ENCODE measurements at places on chromosomes 2 and 18.

- no peak for DNase-seq
These were observed 85.3 kb upstream of the ZNF397 start for GRCh38 chr18:35155398-35156117.

DNA sequence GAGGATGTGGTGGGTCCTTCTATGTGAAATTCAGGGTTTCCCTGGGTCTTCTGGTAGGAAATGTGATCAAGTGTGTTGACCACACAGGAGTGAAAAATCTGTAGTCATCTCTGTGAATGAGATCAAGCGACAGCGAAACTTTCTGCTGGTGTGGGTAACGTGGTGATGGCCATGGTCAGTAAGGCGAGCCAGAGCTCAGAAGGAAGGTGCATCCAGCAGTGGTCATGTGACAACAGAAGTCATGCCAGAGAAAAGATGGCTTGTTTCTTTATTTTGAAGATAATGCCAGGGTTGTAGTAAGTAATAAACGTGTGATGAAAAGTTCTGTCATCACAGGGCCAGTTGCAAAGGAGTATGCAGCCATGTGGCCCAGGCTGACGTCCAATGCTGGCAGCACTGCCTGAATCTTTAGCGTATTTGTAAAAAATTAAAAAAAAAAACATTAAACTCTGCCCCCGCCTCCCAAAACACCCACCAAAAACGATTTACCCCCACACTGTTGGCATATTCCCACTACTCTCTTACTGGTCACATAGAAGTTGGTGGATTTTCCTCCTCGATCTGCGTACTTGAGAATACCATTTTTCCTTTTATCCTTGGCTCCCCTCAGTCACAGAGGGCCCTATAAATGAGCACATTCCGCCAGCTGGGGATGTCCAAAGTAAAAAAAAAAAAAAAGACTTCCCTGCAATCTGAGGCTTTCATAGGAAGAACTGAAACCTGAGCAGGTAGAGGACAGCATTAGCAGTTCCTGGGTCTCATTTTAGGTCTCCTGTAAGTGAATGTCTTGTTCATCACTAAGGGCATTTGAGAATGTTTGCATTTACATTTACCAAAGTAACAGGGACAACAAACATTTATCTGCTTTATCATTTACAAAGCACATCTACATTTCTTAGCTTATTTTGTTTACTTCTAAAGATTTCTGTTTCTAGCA is 70.6 kb downstream of the SLC4A3 start:
- no peak for DNase-seq

GRCh38 chr18:71598374-71598773 is 945.8 kb downstream of the CBLN2 start:
- no peak for DNase-seq

DNA sequence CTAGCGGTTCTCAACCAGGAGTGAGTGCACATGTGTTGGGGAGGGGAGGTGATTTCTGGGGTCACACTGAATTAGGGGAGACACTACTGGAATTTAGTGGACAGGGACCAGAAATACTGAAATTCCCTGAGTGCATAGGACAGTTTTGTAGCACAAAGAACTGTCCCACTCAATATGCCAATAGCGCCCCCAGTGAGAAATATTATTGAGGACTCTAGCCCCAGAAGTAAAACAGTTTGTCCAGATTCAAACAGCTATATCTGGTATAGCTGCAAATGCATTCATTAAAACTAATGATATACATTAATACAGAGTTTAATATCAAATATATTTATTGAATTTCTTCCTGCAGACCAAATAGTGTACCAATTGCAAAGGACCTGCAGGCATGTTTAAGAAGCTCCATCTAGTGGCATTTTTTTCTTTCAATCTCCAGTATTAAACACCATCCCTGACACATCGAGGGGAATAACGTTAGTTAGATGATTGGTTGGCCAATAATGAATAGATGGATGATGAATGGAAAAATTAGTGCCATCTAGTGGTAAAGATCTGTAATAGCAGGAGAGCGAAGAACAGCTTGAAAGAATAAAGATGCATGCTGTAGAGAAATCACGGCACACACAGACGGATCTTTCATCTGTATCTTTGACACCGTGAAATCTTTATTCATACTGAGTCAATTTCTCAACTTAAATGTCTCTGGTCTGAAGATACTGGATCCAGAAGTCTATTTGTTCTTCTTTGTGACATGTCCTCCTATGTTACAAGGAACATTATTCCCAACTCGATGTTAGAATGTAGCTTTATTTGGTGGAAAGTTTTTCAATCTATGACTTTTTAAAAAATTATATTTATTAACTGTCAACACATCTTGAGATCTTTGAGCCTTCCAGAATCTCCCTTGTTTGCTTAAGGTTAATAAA is 62.5 kb downstream of the DHRS9 start:
- peak; percentile 78 for DNase-seq

DNA sequence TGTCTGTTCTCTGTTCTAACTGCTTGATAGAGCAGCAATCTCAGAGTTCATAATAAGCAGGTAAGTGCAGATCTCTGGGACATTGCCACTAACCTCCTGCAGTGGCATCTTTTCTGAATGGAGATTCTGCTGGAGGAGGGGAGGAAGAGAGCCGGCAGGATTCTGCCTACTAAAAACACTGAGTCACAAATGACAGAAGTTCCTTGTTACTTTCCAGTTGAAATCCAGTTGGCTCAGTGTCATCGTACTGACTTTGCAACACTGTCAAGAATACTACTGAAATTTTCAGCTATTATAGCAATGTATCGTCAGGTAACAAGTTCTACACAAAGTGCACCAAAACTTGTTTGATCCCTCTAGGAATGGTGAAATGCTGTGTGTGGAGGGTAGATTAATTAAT is 79.6 kb upstream of the ST6GAL2 start:
- DNase-seq, result no peak

DNA sequence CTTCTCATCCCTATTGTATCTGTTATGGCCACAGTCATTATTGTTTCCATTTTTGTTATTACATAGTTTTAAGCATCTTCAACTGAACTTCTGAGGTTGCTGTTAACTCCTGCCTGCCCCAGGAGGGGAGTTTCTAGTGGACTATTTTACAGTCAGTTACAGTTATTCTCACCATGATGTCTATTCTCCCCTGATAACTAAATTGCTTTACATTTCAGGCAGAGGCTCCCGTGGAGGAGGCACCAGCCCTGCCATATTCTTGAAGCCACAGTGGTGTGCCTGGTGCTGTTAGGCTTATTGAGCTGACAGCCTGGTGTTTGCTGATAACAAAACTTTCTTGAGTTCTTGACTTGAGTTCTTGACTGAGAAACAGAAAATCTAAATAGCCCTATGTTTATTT is 256.4 kb downstream of the TFCP2L1 start:
- no peak for DNase-seq

- peak; percentile 39 for DNase-seq
These were observed 33.7 kb upstream of the APCDD1 start for GRCh38 chr18:10420561-10421352.

DNA sequence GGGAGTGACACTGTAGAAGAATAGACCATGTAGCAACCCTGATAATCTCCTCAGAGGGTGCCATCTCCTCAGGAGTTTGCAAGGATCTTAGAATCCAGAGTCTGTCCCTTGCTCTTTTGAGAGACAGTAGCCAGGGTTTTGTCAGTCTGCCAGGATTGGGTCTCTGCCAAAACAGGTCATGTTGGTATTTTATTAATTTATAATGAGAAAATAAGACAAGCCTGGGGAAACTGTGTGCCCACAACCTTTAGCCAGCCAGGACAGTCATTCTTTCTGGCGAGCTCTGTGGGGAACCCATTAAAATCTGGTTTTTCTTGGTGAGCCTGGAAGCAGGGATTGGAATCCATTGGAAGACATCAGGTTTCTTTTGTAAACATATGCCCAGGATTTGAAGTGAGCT is 78.6 kb downstream of the PTPRM start:
- DNase-seq, result no peak

DNA sequence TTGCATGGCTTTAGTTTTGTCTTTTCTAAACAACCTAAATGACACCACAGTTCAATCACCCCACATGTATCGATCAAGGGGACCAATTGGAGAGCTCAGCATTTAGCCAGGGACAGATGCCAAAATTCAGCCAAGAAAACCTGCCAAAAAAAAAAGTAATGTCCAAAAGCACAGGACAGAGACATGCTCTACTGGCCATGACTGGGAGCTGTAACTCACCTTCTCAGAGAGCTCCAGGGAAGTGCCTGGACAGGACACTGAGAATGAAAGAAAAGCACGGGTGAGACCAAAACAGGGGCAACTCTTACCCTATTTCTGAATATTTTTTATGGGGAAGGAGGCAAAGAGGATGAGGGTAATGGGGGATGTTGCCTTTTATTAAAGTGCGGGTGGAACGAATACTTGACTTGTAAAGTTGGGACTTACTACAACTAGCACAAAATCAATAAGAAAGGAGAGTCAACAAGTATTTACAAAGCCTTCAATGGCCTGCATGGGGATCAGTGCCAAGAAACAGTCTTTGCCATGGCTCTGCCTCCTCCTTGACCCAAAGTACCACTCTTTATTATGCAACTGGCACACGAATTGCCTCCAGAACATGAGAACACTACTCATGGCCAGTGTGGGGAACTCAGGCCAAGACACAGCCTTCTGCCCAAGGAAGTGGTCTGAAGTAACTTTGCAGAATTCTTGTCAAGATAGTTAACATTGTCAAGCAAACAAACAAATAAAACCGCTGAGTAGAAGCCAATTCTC is 72.9 kb upstream of the HK2 start:
- DNase-seq, result no peak

DNA sequence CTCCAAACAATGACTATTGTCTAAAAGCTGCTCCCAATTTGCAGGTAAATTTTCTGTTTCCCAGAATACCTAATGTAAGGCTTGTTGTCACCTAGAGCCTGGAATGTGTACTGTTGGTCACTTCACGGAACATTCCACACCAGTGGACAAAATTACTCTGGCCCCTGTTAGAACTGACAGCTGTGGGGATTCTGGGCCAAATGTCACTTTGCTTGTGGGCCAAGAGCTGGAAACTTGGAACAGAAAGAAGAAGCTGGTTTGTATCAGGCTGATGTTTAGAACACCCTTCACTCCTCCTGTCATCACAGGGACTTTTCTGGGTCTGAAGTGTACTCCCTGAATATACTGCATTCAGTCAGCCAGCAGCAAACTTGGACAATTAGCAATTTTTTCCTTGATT is 495.6 kb upstream of the SYT4 start:
- no peak for DNase-seq

- DNase-seq, result no peak
These were observed 98.8 kb upstream of the EML6 start for GRCh38 chr2:54624591-54625071.

- DNase-seq, result no peak
These were observed 4.0 kb upstream of the TEX51 start for GRCh38 chr2:126894585-126895182.

GRCh38 chr18:51458861-51459260 is 261.4 kb upstream of the MEX3C start:
- no peak for DNase-seq

DNA sequence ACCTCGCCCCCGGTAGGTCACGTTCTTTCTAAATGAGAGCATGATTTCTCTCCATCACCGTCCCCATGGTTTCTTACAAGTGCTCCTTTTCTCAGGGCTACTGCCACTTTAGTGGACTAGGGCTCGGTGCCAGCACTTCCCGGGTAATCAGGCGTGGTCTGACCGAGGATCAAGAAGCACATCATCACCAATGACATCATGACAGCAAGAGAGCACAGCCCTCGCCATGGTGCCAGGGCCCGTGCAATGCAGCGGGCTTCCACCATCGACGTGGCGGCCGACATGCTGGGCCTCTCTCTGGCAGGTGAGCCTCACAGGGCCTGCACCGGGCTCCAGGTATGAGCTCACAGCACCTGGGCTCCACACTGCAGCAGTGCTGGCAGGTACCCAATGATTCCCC is 75.2 kb downstream of the INPP4A start:
- no peak for DNase-seq

- DNase-seq, result no peak
These were observed 1.0 kb downstream of the PASK start for GRCh38 chr2:241148239-241148638.

GRCh38 chr2:213187833-213188532 is 36.6 kb upstream of the IKZF2 start:
- peak; percentile 47 for DNase-seq

- DNase-seq, result no peak
These were observed 24.5 kb downstream of the ZEB2 start for GRCh38 chr2:144495227-144496091.

- DNase-seq, result no peak
These were observed 14.7 kb downstream of the RALB start for GRCh38 chr2:120267348-120267747.

- DNase-seq, result no peak
These were observed 23.3 kb downstream of the MPHOSPH10 start for GRCh38 chr2:71153585-71154224.

DNA sequence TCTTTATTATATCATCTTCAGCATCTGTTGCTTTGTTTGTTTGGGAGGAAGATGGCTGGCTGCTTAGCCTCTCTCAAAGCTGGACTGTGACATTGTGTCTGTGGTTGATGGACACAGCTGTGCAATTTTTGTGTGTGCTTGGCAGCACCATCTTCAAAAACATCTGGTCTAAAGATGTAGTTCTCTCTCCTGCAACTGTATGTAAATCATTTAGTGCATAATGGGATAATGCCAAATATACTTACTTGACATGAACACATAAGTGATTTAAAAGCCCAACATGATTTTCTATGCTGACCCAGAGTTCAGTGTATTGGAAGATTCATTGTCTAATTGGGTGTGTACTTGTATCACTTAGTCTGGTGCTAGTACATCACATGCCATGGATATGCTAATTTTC is 112.2 kb downstream of the MAP4K4 start:
- DNase-seq, result no peak

DNA sequence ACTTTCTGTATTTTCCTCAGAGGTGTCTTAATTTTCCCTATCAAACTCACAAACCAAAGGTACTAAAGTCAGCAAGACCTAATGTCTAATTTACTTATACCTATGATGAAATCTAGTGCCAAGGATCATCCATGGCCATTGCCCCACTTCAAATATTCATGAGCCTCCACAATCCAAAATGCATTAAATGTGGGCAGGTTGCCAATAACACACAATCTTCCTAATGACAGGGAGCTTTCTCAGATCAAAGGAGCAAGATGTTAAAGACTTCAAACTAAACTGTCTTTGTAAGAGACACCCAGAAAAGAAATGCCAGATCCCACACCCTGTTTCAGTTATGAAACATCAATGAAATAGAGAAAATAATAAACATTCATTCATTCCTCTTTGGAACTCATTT is 143.2 kb downstream of the TMEFF2 start:
- DNase-seq, result no peak

GRCh38 chr2:52452201-52452600 is 1315.4 kb upstream of the CHAC2 start:
- no peak for DNase-seq

DNA sequence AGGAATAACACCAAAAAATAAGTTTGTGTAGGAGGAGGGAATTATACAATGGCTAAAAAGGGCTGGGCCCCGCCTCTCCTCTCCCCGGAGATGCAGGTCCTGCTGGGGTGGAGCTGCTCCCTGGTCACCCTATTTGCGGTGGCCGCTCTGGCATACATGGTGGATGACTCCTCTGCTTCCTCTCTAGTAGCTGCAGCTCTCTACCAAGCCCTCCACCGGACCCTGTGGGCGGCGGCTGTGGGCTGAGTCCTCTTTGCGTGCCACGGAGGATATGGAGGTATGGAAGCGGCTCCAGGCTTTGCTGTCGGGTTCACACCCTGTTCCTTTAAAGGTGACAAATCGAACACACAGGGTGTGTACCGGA is 77.1 kb upstream of the SEC11C start:
- DNase-seq, result peak; percentile 56

GRCh38 chr2:170044751-170045478 is 133.0 kb upstream of the MYO3B start:
- DNase-seq, result no peak

GRCh38 chr2:23669413-23670244 is 257.3 kb downstream of the ATAD2B start:
- no peak for DNase-seq

GRCh38 chr18:48997985-48998831 is 47.4 kb upstream of the SMAD7 start:
- DNase-seq, result peak; percentile 99

Data from HT1080 (cell line).